ENCODE measurements at places on chromosomes 7 and 10.
A peak's percentile ranks its signal among the peaks of the same experiment; 100 is the strongest.

- DNase-seq, result no peak
Measured at GRCh38 chr10:18527687-18528086, 123.7 kb downstream of the NSUN6 start.

DNA sequence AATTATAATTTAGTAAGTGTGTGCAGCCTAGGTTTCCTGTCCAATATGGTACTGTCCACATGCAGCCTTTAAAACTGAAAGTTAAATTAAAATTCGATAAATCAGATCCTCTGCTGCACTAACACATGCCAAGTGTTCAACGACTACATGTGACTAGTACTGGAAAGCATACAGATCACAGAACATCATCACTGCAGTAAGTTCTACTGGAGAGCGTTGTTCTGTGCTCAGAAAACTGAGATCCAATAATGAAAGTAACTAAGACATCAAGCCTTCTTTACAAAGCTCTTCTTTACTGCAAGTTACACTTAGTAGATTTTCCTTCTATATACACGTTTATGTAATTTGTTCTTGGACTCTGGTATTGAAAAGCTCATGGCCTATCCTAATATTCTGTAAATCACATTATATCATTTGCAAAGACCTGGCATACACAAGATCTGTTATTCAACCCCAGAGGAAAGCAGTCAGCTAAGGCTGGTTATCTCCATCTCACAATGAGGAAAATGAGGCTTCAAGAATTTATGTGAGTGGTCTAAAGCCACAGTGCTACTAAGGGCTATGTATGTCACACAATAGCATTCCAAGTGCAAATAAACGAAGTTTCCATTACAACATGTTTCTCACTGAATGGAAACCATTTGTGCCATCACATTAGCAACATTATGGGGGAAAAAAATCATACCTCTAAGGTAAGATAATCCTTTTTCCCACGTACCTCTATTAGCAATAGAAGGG lies 77.6 kb downstream of the VPS41 start:
- DNase-seq, result no peak

DNA sequence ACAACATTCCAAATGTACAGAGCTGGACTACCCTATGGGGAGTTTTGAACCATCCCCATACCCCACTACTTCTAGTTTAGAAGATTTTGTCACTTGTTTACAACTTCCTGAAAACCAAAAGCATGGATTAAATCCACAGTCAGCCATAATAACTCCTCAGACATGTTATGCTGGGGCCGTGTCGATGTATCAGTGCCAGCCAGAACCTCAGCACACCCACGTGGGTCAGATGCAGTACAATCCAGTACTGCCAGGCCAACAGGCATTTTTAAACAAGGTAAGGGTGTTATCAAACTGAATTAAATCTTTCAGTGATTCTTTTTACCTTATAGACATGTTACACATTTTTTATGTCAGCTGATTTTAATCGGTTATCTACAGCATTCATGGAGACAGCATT lies 41.5 kb downstream of the AHR start:
- no peak for DNase-seq

GRCh38 chr7:26356929-26357798 lies 65.5 kb downstream of the SNX10 start:
- DNase-seq, result no peak

DNA sequence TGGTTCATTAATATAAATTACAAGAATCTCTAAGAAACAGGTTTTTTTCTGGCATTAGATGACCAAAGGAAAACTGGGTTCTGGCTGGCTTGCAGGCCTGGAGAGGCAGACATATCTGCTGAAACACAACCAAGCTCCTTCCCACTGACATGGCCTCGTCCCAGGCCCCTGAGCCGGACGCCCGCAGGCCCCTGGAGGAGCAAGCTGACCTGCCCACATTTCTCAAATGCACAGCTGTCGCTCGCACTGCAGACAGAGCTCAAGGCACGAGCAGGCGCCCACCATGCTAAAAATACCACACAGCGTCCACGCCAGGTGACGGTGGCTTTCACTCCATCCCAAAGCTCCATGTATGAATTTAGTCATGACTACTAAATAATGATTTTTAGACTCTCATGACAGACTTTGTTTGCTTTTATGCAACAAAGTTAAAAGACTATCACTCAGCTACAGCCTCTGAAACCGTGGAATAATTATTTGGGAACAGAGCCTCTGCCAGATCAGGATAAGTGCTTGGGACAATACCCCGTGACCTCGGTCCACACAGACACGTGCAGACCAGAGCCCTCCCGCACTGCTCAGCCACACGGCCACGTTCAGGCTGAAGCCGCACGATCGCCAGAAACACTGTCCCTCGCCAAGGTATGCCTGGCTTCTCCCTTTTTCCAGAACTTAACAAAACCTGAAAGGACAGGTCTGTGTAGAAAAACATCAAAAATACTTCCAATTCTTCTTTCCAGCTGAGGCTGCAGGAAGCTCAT lies 71.1 kb downstream of the DIP2C start:
- peak; percentile 89 for DNase-seq
